ENCODE measurements at places on chromosomes 3 and 15. TPM values are rescaled to one million over a fixed set of nuclear protein-coding genes. Genes with fewer than 3 reads are reported as not detected.

The PGBD4 gene
- 1.6 TPM for total RNA-seq

The SI gene
- total RNA-seq, result not detected

The KCNMB3 gene
- total RNA-seq, result 1.9 TPM

The IRAK2 gene
- 5.6 TPM for total RNA-seq

The GOLGA6L10 gene
- 0.36 TPM for total RNA-seq

The CCDC39 gene
- not detected for total RNA-seq

The UNC13C gene
- not detected for total RNA-seq

The CRBN gene
- total RNA-seq, result 55.8 TPM

Measured in hair follicle dermal papilla cell (primary cell).